ENCODE measurements at places on chromosomes 11 and 22. TPM values are rescaled to one million over a fixed set of nuclear protein-coding genes. Genes with fewer than 3 reads are reported as not detected.

GRCh38 chr22:35375526-35375925, 5.4 kb upstream of the HMOX1 start:
- DNase-seq: no peak

- DNase-seq: peak; percentile 41
Observed at GRCh38 chr11:97537407-97538150, 1147.8 kb downstream of the JRKL start.

- no peak for DNase-seq
Observed at GRCh38 chr22:30301995-30302809, 12.9 kb upstream of the CASTOR1 start.

- peak; percentile 56 for DNase-seq
Observed at GRCh38 chr11:119863851-119864601, 135.0 kb upstream of the NECTIN1 start.

DNA sequence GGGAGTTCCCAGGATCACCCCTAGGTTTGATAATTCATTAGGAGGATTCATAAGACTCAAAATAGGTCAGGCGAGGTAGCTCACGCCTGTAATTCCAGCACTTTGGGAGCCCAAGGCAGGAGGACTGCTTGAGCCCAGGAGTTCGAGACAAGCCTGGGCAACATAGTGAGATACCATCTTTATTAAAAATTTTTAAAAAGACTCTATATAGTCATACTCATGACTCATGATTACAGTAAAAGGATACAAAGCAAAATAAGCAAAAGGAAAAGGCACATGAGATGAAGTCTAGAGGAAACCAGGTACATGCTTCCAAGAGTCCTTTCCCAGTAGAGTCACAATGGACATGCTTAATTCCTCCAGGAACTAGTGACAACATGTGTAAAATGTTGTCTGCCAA, 13.9 kb upstream of the PTS start:
- DNase-seq: no peak

DNA sequence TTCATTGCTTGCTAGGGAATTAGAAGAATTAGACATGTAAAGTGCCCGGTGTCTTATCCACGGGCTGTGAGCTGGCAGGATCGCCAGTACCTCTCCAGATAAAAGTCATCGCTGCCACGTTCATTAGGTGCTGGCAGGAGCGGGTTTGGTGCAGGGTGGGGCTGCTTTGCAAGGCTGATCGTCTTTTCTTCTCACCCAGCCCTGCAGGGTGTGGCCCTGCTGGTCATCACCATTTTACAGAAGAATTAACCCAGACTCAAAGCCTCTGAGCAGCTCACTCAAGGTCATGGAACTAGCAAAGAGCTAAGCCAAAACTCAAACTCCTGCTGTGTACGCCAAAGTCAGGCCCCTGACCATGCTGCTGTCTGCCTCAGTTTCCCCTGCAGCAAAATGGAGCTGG, 6.1 kb upstream of the FGF4 start:
- DNase-seq: no peak

- no peak for DNase-seq
Observed at GRCh38 chr11:96082002-96082899, 158.3 kb upstream of the MTMR2 start.

GRCh38 chr22:46389081-46389480, 53.6 kb downstream of the TRMU start:
- no peak for DNase-seq

DNA sequence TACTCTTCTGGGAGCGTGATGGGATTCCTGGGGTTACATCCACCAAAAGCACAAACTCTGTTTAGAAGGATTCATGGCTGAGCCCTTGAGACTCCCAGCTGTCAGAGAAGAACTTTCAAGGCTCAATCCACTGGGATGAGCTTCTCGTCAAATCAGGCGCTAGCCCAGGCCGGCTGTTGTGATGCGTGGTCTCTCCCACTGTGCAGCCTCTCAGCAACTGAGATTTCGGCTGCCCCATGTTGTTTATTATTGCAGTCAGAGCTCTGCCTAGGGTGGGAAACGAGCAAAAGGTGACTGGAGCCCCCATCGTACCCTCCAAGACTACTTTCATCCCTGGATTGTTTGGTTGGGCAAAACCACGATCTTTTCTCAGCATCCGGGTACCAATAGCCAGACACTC, 251.6 kb downstream of the ETS1 start:
- no peak for DNase-seq

GRCh38 chr22:34638128-34638527, 427.8 kb upstream of the ISX start:
- DNase-seq: no peak

- no peak for DNase-seq
Observed at GRCh38 chr11:1718326-1718725, 21.3 kb downstream of the KRTAP5-6 start.

GRCh38 chr11:118715837-118716260, 36.4 kb upstream of the TREH start:
- DNase-seq: no peak

GRCh38 chr11:2195756-2196088, 24.1 kb upstream of the TH start:
- DNase-seq: no peak

GRCh38 chr22:46763051-46763705, 728 bp downstream of the TBC1D22A start:
- DNase-seq: no peak

DNA sequence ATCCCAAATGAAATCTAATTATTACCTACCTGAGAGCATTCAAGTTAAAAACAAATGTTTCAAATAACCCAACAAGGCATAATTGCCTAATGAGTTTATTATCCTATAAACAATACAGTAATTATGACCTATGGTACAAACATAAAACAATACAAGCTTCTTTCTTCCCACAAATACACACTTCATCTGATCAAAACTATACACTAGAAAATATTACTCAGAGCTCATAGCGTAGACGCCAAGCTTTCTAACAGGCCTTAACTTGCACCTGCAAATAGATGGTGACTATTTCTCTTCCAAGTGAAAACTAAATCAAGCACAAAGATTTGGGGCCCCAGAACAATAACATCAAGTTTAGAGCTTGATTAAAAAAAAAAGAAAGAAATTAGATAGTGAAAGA, 78.1 kb downstream of the SOX6 start:
- DNase-seq: no peak

DNA sequence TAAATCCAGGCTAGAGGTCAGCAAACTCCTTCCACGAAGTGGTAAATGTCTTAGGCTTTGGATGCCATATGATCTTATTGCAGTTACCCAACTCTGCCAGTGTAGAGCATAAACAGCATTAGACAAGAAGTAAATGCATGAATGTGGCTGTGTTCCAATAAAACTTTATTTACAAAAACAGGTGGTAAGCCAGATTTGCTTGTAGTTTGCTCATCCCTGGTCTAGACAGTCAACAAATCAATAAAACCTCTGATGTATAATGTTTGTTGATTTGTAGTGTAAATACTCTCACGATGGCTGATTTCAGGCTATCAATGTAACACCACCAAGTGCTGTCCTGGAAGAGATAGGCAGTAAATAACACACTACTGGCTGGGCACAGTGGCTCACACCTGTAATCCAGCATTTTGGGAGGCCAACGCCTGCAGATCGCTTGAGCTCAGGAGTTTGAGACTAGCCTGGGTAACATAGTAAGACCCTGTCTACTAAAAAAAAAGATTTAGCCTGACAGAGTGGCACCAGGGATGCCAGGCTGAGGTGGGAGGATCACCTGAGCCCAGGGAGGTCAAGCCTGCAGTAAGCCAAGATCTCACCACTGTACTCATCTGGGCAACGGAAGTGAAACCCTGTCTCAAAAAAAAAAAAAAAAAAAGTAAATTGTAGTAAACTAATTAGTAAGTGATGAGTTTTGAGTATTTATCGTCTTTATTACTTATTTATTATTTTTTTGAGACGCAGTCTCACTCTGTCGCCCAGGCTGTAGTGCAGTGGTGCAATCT, 6.9 kb upstream of the CATSPER1 start:
- DNase-seq: no peak

DNA sequence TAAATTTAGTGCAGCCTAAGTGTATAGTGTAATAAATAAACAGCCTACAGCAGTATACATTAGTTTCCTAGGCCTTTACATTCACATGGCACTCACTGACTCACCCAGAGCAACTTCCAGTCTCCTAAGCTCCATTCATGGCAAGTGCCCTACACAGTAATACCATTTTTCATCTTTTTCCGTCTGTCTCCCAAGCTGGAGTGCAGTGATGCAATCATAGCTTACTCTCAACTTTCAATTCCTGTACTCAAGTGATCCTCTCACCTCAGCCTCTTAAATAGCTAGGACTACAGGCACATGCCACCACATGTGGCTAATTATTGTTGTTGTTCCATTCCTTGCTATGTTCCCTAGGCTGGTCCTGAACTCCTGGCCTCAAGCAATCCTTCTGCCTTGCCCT, 54.4 kb downstream of the FCHSD2 start:
- no peak for DNase-seq

GRCh38 chr11:75272391-75272790, 31.8 kb downstream of the TPBGL start:
- DNase-seq: no peak

DNA sequence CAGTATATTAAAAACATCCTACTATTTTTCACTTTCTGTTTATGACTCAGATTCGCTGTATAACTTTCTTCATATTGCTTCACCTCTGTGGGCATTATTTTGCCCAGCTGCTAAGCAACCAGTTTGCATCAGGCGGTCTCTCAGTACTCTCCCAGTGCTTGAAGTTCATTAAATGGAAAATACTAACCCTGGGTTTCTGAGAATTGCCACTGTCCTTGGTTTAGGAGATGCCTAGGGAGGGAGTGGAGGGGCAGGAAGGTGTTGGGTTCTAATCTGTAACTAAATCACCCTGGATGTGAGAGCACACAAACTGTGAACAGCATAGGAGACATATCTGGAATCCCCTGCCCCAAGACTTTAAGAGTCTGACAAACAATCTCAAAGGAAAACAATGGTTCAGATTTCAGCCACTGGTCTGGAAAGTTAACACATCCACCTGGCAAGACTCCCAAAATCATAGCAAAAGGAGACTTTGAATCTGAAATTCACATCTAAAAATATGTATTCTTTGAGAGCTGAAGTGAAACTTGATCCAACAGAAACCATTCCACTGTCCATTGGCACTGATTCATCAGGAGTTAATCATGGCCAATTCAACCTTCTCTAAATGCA, 540.0 kb downstream of the SOX6 start:
- DNase-seq: peak; percentile 74

The SEC14L3 gene
- not detected for total RNA-seq

The ZDHHC13 gene
- total RNA-seq: 14.7 TPM

The DCHS1 gene
- 60.8 TPM for total RNA-seq

The SOX6 gene
- 5.4 TPM for total RNA-seq

The CRKL gene
- 36.2 TPM for total RNA-seq
